ENCODE measurements at places on chromosomes 2 and 18.

GRCh38 chr2:157748371-157749142 lies 119.9 kb upstream of the ACVR1C start:
- DNase-seq, result no peak

DNA sequence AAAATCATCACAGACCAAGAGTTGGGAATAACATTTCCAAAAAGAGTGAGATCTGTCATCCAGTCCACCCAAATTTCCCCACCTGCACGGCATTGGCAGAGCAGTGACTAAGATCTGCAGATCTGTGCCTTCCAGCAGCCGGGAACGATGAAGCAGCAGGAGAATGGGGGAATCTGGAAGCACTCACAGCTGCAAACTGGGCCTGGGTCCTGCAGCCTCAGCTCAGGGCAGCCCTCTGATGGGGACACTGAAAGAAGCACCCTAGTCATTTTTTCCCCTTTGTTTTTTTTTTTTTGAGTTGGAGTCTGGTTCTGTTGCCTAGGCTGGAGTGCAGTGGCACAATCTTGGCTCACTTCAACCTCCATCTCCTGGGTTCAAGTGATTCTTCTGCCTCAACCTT lies 4.4 kb upstream of the SAG start:
- no peak for DNase-seq

- DNase-seq, result no peak
Measured at GRCh38 chr2:45629971-45630370, 18.9 kb upstream of the SRBD1 start.

DNA sequence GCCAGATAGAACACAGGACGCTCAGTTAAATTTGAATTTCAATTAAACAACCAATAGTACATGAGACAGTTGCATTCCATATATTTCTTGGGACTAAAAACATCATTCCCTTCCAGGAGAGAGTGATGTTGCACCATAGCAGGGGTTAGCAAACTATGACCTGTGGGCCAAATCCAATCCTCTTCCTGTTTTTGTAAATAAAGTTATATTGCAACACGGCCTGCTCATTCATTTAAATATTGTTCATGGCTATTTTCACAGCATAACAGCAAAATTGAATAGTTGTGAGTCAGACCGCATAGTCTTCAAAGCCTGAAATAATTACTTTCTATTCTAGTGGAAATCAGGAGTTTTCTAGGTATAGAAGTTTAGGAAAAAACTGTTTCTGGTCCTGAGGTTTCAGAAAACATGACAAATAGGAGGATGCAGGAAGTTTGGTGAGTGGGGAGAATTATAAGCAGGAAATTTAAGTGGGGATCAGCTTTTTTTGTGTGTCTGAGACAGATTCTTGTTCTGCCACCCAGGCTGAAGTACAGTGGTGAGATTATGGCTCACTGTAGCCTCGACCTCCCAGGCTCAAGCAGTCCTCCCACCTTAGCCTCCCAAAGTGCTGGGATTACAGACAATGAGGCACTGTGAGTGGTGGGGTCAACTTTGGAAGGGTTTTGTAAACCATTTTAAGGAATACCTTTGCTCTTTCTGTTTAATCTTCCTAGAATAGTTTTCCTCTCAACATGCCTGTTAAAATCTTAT lies 131.5 kb downstream of the SOCS6 start:
- DNase-seq, result no peak

DNA sequence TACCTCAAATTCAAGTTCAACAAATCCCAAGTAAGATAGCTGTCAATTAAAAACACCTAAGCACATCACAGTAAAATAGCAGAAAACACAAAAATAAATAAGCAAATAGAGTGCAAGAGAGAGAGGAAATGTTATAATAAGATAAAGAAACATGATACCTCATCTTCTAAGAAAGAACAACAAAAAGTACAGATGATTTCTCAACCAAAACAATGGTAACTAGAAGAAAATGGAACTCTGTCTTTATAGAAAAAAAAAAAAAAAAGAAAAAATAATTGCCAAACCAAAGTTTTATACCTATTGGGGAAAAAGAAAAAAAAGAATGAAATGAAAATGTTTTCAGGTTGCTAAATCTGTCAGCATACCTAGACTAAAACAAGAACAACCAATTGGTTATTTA lies 1253.5 kb upstream of the CDH2 start:
- no peak for DNase-seq

DNA sequence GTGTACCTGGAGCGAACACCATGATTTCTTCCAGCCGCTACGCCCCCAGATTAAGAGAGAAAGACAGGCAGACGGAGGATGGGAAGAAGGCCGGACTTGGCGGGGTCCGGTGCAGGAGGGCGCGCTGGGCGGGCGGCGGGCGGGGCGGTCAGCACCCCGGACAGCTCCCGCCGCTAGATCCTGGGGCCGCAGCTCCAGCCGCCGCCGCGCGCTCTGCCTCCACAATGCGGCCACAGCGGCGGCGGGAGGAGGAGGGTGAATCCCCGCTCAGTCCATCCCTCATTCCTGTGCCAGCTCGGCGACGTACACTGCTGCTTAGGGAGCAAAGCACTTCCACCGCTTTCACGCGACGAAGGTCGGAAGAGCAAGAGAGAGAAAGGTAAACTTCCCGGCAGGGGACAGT lies at the start of gene AKAIN1:
Gene AKAIN1, minus strand, starts transcription at position 226 of the 403 bp plus-strand sequence. Its CDS starts 204 bp downstream, at position 22.
- DNase-seq, result no peak
